NCI-H1694 (cell line): ENCODE measurements at places on chromosomes 12 and 14.

- DNase-seq: no peak
These were observed 49.5 kb upstream of the RTRAF start for GRCh38 chr14:51939755-51940301.

- DNase-seq: no peak
These were observed 11.5 kb upstream of the TSPAN11 start for GRCh38 chr12:30914986-30915591.

DNA sequence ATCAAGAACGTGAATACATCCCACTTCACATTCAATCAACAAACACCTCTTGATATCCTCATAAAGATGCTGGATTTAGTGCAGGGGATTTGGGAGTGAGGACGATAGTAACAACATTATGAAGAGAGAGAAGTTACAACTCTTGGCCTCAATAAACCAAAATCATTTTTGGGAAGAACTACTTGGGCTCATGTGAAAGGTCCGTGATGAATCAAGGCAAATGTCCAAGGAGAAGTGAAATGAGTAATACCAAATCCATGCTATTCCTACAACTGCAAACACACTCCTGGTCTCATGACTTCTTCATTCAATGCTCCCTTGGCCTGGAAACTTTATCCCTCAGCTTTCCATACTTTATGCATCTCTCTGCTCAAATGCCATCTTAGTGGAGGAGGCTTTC, 162.0 kb upstream of the LMNTD1 start:
- no peak for DNase-seq

- no peak for DNase-seq
These were observed 6.4 kb upstream of the HOXC11 start for GRCh38 chr12:53966385-53967133.

GRCh38 chr12:132812631-132813305, 15.9 kb downstream of the GOLGA3 start:
- DNase-seq: no peak

DNA sequence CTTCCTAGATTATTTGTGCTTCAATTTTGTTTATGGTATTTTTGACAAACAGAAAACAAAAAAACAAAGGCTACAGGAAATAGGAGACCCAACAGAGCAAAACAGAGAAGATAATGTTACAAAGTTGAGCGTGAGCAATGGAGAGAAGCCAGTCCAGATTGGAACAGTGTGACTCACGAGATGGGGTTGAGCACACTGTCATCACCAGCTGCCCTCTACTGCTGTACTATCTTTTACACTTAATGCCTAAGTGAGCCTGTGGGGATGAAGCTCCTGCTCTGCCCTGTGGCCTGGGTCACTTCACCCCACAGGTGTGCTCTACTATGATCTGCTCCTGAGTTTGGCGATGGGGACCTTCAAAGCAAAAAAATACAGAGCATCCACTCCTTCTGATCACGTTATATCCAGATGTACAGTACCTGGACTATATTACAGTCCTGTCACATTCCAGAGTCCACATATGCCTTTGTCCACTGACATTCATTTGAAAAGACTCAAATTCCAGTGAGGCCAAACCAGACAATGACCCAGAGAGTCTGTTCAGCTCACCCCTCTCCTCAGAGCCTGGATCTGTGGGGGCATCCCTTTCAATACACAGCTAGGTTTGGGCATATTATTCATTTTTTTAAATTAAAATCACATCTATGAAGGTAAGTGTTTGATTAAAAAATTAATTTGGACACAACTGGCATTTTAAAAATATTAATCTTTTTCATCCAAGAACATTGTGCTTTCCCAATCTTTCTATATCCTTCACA, 4.4 kb downstream of the IPO8 start:
- DNase-seq: no peak

GRCh38 chr12:91590966-91591638, 408.5 kb upstream of the DCN start:
- no peak for DNase-seq

GRCh38 chr12:42299392-42300308, 26.2 kb downstream of the ZCRB1 start:
- DNase-seq: no peak

GRCh38 chr12:77682488-77682887, 148.2 kb upstream of the NAV3 start:
- DNase-seq: no peak

GRCh38 chr14:36723530-36723929, 61.9 kb downstream of the PAX9 start:
- DNase-seq: no peak

DNA sequence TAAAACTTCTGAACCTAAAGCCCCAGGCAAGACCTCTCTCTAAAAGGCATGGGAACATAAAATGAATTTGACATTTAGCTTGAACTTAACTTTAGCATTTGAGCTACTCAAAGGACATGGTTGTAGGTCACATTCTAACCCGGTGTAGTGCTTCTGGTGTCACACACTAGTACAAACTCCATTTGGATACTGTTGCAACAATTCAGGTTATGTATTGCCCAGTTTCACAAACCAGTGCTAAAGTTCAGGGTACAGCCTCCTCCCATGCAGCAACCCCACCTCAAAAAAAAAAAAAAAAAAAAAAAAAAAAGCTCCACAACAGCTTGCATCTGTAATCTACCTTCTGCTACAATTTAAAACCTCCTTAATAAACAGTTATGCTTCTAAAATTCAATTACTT, 7.8 kb downstream of the PPTC7 start:
- DNase-seq: no peak

DNA sequence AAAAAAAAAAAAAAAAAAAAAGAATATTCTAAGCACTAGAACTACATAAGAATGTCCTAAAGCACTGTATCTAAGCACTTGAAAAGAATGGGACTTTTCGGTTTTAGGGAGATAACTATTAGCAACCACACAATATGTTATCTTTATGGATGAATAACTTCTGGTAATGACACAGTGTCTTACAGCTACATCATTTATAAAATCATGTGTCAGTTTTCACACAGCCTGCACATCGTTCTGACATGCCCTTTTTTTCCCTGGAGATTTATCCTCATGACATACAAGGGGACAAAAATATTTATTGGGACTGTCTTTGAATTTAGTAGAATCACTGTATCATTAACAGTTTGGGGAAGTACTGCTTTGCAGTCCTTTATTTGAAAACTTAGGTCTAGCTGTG, 17.3 kb downstream of the TMEM19 start:
- peak; percentile 75 for DNase-seq

GRCh38 chr12:109295764-109296425, 13.2 kb downstream of the FOXN4 start:
- no peak for DNase-seq

- DNase-seq: no peak
These were observed 85.6 kb downstream of the NAV3 start for GRCh38 chr12:77916276-77916675.

DNA sequence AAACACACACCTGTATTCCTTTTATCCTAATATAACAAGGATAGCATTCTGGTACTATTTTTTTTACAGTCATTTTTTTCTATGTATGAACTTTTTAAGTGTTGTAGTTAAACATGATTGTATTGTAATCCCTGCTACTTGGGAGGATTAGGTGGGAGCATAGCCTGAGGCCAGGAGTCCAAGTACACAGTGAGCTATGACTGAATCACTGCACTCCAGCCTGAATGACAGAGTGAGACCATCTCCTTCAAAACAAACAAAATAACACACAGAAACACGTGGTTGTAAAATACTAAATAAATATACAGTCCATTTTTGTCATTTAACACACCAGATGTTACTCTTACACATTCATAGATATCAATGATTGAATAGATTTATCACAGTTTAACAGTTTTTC, 56.9 kb downstream of the MAP4K5 start:
- no peak for DNase-seq

GRCh38 chr14:99805757-99806439, 12.7 kb downstream of the EML1 start:
- DNase-seq: no peak

DNA sequence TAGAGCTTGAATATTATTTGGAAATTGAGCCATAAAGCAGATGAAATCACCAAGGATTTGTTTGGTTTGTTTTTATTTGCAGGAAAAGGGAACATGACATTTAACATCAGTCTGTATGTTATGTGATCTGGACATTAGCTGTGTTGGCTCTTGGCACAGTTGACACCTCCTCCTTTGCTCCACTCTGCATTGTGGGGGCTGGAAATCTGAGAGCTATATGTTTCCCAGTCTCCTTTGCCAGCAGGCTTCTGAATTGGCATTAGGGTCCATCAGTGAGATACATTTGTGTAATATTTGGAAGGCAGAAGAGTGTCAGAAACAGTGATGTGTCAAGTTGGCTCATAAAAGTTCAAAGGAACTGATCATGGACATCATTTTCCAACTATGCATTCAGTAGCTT, 322.1 kb upstream of the ATP2B1 start:
- DNase-seq: no peak

- DNase-seq: no peak
These were observed 76.4 kb downstream of the PPP1R12A start for GRCh38 chr12:79858518-79858917.

DNA sequence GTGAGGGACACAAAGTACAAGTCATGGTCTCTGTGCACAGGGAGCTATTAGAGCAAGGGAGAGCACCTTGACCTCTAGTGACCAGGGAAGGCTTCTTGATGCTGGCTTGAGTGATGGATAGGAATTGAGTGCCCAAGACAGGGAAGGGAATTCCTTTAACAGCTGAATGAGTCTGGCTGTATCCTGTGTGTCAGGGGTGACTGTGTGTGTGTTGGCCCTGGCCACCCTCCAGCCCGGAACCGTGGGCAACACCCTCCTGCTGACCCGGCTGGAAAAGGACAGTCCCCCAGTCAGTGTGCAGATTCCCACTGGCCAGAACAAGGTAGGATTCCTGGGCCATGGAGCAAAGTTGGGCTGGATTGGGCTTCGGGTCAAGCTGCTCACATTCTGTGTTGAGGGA, 5.5 kb upstream of the PFDN5 start:
- no peak for DNase-seq

GRCh38 chr12:62472472-62472871, 5.8 kb downstream of the MON2 start:
- no peak for DNase-seq

GRCh38 chr12:68958322-68958721, 25.4 kb upstream of the CPM start:
- no peak for DNase-seq

GRCh38 chr14:66070542-66071319, 415.4 kb upstream of the CCDC196 start:
- DNase-seq: peak; percentile 66

DNA sequence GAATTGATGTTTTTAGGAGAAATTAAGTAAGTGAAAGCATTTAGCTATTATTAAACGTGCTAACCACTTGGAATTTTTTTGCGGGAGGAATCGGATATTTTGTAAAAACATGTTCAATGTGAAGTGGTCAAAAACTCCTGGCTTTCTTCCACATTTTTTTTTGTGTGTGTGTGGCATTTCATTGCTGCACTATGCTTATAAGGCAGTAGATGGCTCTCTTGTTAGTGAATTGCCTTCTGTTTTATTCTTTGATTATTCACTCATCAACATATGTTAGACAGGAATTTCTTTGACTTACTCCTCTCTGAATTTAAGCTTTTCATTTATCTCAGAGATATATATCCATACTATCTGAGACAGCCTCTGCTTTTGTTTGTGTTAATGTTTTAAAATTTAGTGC, 71.3 kb downstream of the DERA start:
- DNase-seq: peak; percentile 58

DNA sequence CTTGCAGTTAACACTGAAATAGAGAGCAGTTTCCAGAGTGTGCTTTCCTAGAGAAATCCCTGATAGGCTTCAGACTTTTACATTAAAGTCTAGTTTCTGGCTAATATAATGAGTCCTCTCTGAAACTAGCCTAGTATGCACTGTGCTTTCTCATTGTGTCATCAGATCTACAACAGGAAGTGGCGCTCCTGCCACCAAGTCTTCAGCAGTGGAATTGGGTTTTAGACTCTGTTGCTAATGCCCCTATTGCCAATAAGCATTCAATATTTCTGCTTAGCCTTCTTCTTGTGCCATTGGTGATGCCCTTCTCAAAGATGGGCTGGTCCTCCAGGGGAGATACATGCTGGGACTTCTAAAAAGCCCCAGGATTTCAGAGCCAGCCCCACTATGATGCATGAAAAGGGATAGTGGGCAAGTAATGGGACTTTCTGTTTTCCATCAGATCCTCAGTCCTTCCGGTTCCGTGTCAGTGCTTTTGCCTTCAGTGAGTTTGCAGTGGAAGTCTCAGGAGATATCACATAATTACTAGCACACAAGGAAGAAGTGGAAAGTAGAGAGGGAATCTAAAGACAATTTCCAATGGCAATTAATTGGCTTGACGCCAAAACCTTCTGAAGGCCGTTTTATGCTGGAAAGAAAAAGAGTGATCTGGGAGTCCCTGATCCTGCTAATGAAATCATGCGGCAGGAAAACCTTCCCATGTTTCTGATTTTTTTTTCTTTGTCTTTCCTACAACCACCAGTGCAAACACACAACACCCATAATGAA, 50.0 kb downstream of the SSPN start:
- DNase-seq: no peak

- DNase-seq: no peak
These were observed 31.4 kb downstream of the JDP2 start for GRCh38 chr14:75459099-75459741.

- DNase-seq: no peak
These were observed 79.5 kb downstream of the SINHCAF start for GRCh38 chr12:31246470-31246850.

DNA sequence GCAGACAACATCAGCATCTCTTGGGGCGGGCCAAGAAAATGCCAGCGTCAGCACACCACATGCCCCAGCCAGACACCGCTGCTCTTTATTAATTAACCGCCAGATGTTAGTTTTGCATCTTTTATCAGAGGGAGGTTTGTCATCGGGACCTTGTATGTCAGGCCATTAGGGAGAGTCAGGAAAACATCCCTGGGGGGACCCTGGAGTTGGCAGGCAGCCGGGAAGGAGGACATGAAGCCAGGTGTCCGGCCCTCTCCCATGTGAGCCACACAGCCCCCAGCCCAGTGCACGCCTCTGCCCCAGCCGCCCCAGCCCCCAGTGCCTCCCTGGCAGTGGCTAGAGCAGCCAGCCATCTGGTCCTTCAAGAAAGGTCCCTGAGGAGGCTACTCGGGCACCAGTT, 56.9 kb upstream of the FAM222A start:
- peak; percentile 52 for DNase-seq
